Left ventricle myocardium inferior (tissue), 1 donor: ENCODE measurements at places on chromosomes 16 and 17. TPM values are rescaled to one million over a fixed set of nuclear protein-coding genes. Genes with fewer than 3 reads are reported as not detected.
A peak's percentile ranks its signal among the peaks of the same experiment; 100 is the strongest.

- H3K27ac ChIP-seq: no peak overlapping the region
- no peaks in the 10 kb centered on the region for H3K36me3 ChIP-seq
- peaks cover 15% of the 10 kb centered on the region for H3K4me1 ChIP-seq
- H3K4me3 ChIP-seq: no peak overlapping the region
- no peaks in the 10 kb centered on the region for H3K27me3 ChIP-seq
These were observed 284.2 kb downstream of the SNX29 start for GRCh38 chr16:12260647-12261262.

- no peak for DNase-seq
- peaks cover 5% of the 10 kb centered on the region for H3K36me3 ChIP-seq
- H3K4me1 ChIP-seq: peaks cover 38% of the 10 kb centered on the region
- no peak overlapping the region for H3K27ac ChIP-seq
These were observed 23.0 kb downstream of the RANBP10 start for GRCh38 chr16:67783353-67783725.

GRCh38 chr17:82297714-82298537 is 19.5 kb downstream of the CD7 start:
- no peaks in the 10 kb centered on the region for H3K36me3 ChIP-seq
- H3K27ac ChIP-seq: peak overlapping the region; percentile 90
- H3K4me1 ChIP-seq: peaks cover 50% of the 10 kb centered on the region
- peaks cover 18% of the 10 kb centered on the region for H3K27me3 ChIP-seq

DNA sequence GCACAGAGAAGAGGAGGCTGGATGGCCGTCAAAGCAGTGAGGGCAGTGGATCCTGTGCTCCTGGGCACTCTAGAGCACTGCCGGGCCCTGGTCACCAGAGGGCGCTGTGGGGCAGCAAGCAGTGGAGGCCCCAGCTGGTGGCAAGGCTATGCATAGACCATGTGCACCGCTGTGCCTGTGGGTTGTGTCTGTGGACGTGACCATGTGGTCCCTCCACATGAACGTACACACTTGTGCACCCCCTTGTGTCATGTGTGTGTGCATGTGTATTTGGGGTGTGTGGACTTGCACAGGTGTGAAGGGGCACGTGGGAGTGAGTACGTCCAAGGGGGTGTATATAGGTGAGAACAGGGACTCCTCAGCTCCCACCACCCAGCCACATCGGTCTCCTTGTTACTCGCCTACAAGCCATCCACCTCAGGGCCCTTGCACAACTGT is 4.4 kb upstream of the MAP2K3 start:
- no peaks in the 10 kb centered on the region for H3K27me3 ChIP-seq
- no peak overlapping the region for H3K4me3 ChIP-seq
- peaks cover 52% of the 10 kb centered on the region for H3K4me1 ChIP-seq
- DNase-seq: peak; percentile 84

DNA sequence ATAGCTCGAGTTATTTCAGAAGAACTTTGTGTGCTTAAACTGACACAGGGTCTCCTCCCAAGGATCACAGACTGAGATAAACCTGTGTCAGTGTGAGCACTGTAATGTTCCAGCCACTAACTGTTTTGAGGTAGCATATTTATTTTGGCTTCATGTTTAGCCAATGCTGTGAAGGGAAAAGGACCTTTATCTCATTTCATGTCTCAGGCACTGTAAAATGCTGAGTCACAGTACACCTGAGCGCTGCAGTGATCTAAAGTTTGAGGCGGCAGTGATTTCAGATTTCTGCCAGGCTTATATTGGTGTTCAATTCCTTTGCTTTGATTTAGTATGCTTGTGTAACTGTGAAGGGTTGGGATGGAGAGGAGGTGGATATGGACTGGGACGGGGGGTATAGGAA is 3.1 kb upstream of the DNAJA2 start:
- H3K4me1 ChIP-seq: peaks cover 31% of the 10 kb centered on the region
- no peak overlapping the region for H3K4me3 ChIP-seq
- H3K27me3 ChIP-seq: no peaks in the 10 kb centered on the region
- no peak overlapping the region for H3K27ac ChIP-seq
- H3K36me3 ChIP-seq: peaks cover 3% of the 10 kb centered on the region
- no peak for DNase-seq

DNA sequence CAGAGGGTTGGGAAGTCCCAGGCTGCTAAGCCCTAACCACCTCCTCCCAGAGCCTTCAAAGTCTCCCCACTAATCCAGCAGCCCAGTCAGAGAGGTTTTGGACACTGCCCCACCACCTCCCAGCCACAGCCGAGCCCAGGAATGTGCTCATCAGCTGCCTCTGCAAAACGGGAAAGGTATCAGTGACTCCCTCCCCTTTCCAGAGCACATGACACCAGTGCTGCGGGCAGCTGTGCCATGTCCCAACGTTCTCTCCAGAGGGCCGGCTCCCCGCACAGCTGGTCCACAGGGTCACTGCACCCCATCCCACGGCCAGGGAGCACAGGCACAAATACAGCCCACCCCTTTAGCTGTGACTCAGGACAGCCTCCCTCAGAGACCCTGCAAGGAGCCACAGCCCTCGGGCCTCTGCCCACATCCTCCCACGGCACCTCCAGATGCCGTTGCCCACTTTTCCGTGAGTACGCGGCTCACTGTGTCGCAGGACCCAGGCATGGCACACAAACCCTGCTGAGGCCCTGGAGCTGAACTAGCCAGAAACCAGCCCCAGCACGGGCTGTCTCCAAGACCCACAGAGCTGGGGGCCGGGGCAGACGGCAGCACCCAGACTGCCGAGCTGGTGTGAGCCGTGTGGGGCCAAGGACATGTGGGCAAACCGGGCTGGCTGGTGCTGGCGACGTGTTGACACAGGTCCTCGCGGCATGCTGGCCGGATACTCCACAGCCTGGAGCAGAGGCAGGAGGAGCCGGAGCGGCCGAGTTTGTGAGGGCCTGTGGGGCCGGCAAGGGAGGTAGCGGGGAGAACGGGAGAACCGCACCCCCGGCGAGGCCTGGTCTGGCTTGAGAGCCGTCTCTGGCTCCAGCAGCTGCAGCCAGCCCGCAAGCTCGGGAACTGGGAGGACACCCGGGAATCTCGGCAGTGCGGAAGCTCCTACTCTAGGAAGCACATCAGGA is 6.3 kb upstream of the PPP1R27 start:
- H3K4me3 ChIP-seq: peak overlapping the region; percentile 46
- peaks cover 36% of the 10 kb centered on the region for H3K36me3 ChIP-seq
- no peaks in the 10 kb centered on the region for H3K27me3 ChIP-seq
- peaks cover 21% of the 10 kb centered on the region for H3K4me1 ChIP-seq

DNA sequence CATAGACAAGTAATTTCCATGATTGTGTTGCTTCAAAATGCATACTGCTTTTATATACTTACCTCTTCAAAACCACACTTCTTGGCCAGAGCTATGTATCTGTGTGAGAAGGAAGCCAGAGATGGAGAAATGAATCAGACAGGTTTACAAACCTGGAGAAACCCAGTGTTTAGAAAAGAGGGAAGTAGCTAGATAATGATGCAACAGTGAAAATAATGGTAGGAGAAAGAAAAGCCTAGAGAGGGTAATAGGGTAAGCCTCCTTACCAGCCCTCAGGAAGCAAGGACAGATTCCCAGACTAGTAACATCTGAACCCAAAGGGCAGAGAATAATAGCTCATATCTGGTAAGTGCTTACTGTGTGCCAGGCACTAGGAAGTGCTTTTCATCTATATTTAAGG is 250.3 kb upstream of the CDH11 start:
- H3K27me3 ChIP-seq: no peaks in the 10 kb centered on the region
- H3K4me3 ChIP-seq: no peak overlapping the region
- DNase-seq: no peak
- H3K4me1 ChIP-seq: peaks cover 10% of the 10 kb centered on the region

- no peaks in the 10 kb centered on the region for H3K27me3 ChIP-seq
- H3K4me3 ChIP-seq: no peak overlapping the region
- peaks cover 20% of the 10 kb centered on the region for H3K36me3 ChIP-seq
- H3K4me1 ChIP-seq: peaks cover 11% of the 10 kb centered on the region
- no peak for DNase-seq
These were observed 5.1 kb downstream of the LLGL1 start for GRCh38 chr17:18230288-18231141.

DNA sequence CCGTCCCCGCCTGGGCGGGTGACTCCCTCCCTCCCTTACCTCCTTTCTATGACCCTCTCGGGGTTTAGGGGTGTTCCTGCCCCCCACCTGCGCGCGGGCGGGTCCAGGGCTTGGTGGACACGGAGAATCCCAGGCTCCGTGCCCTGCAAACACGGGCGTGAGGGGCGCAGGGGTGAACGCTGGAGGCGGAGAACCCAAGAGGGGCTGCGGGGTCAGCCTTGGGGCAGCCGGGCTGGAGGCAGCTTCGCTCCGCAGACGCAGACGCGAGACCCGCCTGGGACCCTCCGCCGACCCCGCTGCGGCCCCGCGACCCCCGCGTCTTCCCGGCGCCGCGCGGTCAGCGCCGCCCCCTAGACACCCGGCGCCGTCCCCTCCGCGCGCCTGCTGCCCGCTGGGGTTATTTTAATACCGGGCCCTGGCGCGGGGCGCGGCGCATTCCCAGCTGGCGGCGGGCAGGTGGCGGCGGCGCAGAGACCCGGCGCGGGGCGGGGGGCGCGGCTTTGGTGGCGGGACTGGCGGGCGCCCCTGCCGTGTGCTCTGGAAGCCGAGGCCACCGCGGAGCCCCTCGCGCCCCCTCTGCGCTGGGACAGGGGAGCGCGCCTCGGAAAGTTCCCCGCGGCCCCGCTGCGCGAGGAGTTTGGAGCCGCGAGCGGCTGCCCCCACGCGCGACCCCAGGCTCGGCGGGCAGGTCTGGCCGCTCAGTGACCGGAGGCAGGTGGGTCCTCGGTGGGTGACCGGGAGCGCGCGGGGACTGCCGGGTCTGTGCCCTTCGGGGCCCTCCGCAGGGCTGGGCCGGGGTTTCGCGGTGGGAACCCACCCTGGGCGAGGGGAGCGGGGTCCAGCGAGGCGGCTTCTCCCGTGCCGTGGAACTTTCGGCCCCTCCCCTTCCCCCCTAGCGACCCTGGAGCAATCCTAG is at the start of gene UTS2R:
Gene UTS2R, plus strand, starts transcription at position 433 of the 916 bp plus-strand sequence. CDS start 2,560 bp downstream, outside the sequence.
- H3K4me3 ChIP-seq: peak within 1 kb of the TSS; percentile 62
- no peak within 1 kb of the TSS for H3K27ac ChIP-seq
- no peak for DNase-seq
- peaks cover 34% of the 10 kb centered on the region for H3K4me1 ChIP-seq

The KCNJ12 gene
- 12.3 TPM for total RNA-seq

The MFAP4 gene
- 65.6 TPM for total RNA-seq
